ENCODE measurements at places on chromosomes 13 and 19.
A peak's percentile ranks its signal among the peaks of the same experiment; 100 is the strongest.

GRCh38 chr19:18496167-18496979 is 25.5 kb downstream of the ELL start:
- DNase-seq: no peak

GRCh38 chr13:107882708-107883560 is 332.4 kb downstream of the LIG4 start:
- DNase-seq: no peak

DNA sequence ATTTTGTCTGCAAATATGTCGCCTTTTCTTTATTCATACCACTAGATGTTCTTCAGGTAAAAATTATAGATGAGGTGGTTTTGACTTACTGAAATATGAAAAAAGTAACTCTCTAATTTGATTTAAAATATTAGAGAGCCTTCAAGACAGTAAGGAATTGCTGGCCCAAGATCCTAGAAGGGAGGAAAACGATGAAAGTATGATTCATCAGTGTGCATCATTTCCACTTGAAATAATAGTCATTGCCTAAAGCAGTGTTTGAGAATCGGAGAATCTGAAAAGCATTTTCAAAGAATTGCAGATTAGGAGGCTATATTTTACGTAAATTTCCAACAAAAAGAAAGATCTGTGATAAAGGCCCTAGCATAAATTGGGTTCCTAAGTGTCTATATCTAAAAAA is 1707.9 kb upstream of the PRR20A start:
- DNase-seq: no peak

DNA sequence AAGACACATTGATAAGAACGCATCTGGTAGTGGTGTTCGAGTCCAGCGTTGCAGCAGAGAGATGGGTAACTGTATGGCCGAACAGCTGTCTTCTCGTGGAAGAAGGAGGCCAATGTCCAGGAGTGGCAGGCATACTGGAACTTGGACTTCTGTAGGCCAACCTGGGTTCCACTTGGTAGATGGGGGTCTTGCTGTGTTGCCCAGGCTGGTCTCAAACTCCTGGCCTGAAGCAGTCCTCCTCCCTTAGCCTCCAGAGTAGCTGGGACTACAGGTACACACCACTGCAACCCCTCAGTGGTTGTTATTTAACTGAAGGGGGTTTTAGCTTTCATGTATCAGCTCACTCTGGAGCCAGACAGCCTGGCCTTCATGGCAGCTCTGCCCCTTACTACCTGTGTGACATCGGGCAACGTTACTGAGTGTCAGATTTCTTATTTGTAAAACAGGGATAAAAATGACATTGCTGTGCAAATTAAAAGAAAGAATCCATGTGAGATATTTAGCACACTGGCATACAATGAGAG is 2.4 kb upstream of the UQCRFS1 start:
- no peak for DNase-seq

DNA sequence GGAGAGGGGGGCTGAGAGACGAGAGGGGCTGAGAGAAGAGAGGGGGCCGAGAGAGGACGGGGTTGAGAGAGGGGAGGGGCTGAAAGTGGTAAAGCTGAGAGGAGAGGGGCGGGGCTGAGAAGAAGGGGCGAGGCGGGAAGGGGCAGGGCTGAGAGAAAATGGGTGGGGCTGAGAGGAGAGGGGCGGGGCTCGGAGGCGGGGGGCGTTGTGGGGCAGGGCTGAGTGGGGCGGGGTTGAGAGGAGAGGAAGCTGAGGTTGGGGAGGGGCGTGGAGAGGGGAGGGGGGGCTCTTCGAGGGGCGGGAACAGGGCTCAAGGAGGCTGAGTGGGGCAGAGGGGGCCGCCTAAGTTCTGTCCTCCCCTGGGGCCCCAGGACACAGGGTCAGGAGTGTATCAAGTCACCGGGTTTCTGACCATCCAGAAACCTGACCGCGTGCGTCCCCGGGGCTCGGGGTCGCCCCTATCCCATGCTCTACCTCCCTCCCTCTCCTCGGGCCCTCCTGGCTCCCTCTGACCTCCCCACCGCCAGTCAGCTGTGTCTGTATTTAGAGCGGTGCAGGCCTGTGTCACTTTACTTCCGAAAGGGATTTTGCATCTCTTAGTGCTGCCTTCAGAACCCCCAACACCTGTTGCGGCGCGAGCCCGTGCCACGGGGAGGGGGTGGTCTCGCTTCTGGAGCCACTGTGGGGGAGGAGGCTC is 38.6 kb upstream of the SEMA6B start:
- DNase-seq: no peak

- DNase-seq: peak; percentile 53
Measured at GRCh38 chr19:10290876-10291553, 1.3 kb downstream of the ICAM5 start.

- DNase-seq: no peak
Measured at GRCh38 chr13:30305456-30305970, 1.8 kb downstream of the KATNAL1 start.

DNA sequence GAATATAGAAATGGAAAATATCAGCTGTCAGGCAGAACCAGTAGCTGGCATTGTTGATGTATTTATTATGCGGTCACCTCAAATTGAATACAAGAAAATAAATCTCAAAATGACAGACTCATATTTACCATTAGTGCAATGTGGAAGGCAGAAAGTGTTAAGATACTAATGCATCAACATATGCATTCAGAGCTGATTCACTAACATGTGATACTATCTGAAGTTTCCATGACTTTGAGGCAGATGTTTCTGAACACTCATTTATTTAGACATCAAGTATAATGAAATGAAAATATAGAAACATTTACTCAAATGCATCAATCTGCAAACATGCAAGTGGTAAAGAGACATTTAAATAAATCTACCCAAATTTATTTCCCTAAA is 474.2 kb upstream of the SLC10A2 start:
- no peak for DNase-seq

DNA sequence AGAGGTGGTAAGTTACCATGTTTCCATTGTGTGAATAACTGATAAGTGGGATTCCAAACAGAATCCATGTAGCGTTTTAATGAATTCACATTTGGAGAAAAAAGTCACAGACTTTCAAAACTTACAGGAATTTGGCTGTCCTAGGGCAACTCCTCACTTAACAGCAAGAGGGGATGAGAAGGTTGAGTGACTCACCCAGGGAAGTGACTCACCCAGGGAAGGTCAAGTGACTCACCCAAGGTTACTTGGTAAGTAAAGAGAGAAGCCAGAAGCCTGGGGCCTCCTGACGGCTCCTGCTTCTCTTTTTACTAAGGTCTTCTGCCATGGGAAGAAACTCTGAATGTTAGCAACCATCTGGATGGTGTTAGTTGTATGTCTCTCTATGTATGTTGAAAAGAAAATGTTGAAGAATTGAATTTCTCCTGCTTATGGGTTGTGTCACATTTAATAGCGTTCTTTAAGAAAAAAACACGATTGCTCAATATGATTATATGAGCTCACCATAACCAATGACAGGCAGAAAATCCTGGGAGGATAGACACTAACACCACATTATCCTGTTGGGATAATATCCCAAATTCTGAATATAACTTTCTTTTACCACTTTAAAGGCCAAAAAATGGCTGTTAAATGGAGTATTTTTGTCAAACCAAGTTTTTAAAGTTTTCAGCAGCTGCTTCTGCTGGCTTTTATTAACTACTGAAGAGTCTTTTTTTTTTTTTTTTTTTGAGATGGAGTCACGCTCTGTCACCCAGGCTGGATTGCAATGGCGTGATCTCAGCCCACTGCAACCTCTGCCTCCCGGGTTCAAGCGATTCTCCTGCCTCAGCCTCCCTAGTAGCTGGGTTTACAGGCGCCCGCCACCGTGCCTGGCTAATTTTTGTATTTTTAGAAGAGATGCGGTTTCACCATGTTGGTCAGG is 195.6 kb downstream of the GGACT start:
- DNase-seq: peak; percentile 85

DNA sequence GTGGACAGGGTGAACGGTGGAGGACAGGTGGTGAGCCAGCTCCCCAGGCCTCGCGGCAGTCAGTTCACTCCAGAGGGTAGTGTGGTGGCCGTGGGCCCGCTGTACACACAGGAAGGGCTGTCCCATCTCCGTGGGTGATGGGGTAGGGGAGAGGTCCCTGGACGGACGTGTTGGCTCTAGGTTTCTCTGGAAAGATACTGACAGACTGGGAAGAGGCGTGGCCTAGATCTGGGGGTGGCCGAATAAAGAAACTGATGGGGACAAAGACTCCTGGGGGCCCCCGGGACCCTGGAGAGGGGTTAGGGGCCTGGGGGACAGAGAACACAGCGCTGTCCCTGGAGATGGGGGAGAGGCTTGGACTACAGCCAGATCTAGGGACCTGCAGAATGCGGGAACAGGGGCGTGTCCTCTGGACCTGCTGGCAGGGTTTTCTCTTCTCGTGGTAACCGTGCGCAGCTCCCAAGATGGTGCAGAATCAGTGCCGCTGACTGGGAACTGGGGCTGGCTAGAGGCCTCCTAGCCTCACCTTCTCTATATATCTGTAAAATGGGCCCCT is 4.0 kb upstream of the PRAM1 start:
- DNase-seq: no peak

DNA sequence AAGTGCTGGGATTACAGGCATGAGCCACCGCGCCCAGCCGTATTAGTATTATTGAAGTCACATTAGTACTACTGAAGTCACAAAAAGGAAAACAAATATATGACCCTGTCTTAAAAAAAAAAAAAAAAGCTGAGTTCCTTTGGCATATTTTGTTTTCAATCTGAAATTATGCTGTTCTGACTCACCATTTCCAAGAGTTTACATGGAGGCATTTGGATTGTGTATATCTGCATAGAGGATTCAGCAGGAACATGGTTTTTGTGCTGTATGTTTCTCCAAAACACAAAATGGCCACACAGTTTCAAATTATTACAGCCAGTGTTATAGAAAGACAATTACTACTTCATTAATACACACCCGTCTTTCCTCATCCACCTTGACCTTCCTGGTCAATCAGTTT is 103.5 kb upstream of the TSC22D1 start:
- no peak for DNase-seq

DNA sequence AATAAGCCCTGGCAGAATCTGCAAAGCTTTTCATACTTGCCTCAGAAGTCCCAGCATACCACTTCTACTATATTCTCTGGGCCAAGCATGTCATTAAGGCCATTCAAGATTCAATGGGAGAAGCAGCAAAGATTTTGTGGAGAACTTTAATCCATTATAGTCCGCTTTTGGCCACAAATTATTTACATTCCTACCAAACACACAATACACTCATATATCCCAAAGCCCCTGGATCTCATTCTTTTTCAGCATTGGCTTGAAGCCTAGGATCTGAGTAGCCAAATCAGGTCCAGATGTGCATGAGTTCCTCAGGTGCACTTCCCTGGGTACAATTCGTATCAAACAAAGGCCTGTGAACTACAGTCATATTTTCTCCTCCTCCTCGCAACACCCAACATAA is 203.4 kb downstream of the NDFIP2 start:
- DNase-seq: no peak
